ENCODE measurements at places on chromosomes 12 and 14. TPM values are rescaled to one million over a fixed set of nuclear protein-coding genes. Genes with fewer than 3 reads are reported as not detected.
A peak's percentile ranks its signal among the peaks of the same experiment; 100 is the strongest.

Gene SERPINA12
- total RNA-seq = not detected

Gene NPFF
- not detected for total RNA-seq

DNA sequence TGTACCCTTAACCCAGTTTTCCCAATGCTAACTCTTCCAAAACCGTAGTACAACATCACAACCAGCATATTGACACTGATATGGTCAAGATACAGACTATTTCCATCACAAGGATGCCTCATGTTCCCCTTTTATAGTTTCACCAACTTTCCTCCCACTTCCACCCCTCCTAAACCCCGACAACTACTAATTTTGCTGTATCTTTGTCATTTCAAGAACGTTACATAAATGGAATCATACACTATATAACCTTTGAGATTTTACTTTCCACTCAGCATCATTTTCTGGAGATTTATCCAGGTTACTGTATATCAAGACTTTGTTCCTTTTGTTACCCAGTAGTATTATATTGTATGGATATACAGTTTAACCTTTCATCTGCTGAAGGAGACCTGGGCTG lies 88.9 kb downstream of the MED13L start:
- DNase-seq = no peak

- DNase-seq = no peak
These were observed 128.5 kb downstream of the KIF26A start for GRCh38 chr14:104266631-104267575.

DNA sequence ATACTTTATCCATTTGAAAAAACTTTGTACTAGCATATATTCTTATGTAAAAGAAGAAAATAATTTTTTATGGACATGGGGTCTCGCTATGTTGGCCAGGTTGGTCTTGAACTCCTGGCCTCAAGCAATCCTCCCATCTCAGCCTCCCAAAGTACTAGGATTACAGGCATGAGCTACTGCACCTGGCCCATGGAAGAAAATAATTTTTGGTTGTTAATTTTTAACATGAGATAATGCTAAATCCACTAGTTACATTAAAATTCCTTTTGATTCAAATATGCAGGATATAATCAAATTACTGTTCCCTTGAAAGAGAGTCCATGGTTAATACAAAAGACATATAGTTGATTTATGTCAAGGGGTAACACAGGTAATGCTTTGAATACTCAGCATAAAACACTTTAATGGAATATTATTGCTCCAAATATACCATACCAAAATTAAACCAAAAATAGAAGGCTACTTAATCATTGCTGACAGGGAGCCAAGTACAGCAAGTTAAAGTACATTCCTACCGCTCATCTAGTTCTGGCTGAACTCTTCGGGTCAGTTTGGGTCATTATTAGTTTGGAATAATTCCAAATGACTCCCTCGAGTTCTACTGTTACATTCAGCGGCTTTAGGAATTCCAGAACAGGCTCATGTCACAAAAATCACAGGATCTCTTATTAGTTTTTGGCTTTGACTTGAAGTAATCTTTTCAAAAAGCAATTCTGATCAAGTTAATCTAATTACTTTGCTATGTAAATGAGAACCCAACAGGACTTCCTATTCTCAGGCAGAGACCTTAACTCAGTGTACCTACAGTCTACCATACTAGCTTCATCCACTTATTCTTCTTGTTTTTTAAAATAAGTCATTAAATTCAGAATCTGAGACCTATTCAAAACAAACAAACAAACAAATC lies 6.1 kb downstream of the SOS2 start:
- DNase-seq = peak; percentile 58

GRCh38 chr14:56378475-56378877 lies 201.1 kb upstream of the TMEM260 start:
- DNase-seq = peak; percentile 86

- no peak for DNase-seq
These were observed 900.6 kb downstream of the VRK1 start for GRCh38 chr14:97697772-97698171.

- DNase-seq = peak; percentile 63
These were observed 78.7 kb downstream of the TXNDC16 start for GRCh38 chr14:52473557-52473956.

- no peak for DNase-seq
These were observed 297.2 kb downstream of the FBXL14 start for GRCh38 chr12:1297206-1297605.
